CD4-positive, alpha-beta T cell treated with Interleukin-21 for 1 hour (primary cell): ENCODE measurements at places on chromosomes 7 and 10.

DNA sequence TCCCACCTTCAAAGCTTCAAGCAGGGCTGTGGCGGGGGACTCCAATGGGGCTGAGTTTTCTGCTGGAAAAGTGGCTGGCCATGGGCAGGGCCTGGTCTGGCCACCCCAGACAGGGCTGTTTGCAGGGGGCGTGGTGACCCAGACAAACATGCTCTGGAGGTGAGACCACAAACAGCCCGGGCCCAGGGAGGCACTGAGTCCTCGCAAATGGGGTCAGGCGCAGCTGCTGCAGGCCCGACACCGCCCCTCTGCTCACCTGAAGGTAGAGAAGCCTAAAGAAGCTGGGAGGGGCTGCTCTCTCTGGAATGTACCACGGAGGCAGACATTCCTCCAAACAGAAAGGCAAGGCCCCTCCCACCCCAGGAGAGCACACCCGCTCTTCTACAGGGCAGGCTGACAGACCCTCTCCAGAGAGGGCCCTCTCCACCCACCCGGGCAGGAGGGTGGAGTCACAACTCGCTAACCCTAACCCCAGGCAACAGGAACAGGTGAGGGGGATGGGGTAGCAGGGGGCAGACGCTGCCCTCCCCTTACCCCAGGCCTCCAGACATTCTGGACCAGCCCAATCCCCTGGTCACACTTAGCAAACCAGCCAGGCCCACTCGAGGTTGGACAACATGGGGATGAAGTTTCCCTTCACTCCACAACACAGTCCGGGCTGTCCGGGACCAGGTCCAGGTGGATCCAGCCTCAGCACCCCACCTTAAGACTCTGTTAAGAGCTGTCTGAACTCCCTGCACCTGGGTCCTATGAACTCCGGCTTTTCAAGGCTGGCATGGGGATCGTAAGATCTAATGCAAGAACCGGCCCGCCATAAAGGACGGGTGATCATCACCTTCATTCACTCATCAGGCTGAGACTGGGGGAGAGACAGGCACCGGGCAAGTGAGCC, 32.3 kb downstream of the OAT start:
- DNase-seq = no peak

- DNase-seq = no peak
These were observed 493 bp downstream of the ZMIZ2 start for GRCh38 chr7:44748948-44749731.

DNA sequence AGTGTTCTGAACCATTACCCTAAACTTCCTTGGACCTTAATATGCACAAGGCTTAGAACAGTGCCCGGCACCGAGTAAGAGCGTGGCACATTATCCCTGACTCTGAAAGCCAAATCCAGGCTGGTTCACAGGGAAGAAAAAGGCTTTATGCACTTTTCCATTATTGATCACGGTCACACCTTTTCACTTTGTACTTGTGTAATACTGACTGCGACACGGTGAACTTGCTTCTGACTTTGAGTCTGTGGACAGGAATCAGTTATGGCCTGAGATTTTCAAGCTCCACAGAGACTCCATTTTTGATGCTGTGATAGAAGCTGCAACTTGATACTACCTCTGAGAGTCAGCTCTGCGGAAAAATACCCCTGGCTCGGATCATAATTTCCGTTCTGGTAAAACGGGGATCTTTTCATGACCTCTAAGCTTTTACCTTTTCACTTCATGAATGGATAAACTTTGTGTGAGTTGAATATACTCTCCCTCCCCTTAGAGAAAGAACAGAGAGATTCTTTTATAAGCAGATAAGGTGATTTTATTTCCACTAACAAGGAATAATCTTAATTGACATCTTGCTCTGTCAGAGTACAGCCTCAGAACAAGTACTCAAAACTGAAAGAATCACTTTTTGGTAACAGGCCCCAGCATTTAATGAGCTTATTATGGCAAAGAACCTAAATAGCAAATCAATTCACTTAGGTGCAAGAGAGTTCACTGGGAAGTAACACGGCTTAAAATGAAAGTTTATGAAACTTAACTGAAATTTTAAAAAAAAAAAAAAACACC, 88.8 kb downstream of the ELMO1 start:
- DNase-seq = no peak

- DNase-seq = no peak
These were observed 360.4 kb upstream of the SHH start for GRCh38 chr7:156172638-156173037.

- DNase-seq = no peak
These were observed 95.0 kb downstream of the CABCOCO1 start for GRCh38 chr10:61757525-61758397.

DNA sequence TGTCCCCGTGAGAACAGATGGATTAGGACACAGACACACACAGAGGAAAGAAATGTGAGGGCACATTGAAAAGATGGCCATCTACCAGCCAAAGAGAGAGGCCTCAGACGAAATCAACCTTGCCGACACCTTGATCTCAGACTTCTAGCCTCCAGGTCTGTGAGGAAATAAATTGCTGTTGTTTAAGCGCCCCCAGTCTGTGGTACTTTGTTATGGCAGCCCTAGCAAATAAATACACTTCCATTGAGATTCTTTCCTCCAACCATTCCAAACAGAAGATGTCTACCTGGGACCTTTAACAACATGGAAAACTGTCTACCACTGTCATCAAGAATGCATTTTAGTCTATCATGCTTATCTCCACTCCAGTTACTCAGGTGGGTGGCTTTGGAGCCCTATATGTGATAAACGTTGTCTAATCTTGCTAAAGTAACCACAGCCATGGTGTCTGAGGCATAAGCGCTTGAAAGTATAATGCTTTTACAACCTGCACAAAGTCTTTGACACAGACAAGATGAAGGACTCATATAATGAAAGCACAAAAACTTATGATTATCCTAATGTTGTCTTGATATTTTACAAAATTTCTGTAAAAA, 244.3 kb downstream of the MTERF1 start:
- no peak for DNase-seq

- no peak for DNase-seq
These were observed 761.9 kb downstream of the TYW1 start for GRCh38 chr7:67758551-67758950.

DNA sequence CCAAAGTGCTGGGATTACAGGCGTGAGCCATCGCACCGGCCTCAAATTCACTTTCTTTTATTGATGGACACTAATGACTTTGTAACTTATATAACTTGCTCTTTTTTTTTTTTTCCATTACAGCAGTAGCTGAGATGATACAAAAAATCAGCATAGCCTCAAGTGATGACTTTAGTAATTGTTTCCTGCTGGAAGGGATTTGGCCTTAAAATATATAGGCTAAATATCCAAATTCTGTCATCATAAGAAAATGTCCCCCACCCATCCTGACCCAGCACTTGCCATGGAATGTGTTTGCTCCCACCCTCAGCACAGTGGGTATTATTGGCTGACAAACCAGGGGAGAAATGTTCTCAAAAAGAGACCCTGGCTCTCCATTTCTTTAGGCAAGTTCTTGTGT, 1264.1 kb upstream of the AUTS2 start:
- DNase-seq = no peak
